Left lobe of liver (tissue), 2 donors: ENCODE measurements at places on chromosomes 11 and 22. TPM values are rescaled to one million over a fixed set of nuclear protein-coding genes. Genes with fewer than 3 reads are reported as not detected.
A peak's percentile ranks its signal among the peaks of the same experiment; 100 is the strongest.

CALCA gene
- total RNA-seq: 0.73 TPM

SLCO2B1 gene
- 327 TPM for total RNA-seq

ART1 gene
- total RNA-seq: not detected

VWA5A gene
- 3.4 TPM for total RNA-seq

HIC2 gene
- total RNA-seq: 2.1 TPM

PGA4 gene
- total RNA-seq: 0.53 TPM

USP28 gene
- 11.6 TPM for total RNA-seq

TMEM191C gene
- 0.78 TPM for total RNA-seq

- DNase-seq: peak; percentile 77
Measured at GRCh38 chr22:43230971-43231723, 44.2 kb upstream of the TTLL12 start.

DNA sequence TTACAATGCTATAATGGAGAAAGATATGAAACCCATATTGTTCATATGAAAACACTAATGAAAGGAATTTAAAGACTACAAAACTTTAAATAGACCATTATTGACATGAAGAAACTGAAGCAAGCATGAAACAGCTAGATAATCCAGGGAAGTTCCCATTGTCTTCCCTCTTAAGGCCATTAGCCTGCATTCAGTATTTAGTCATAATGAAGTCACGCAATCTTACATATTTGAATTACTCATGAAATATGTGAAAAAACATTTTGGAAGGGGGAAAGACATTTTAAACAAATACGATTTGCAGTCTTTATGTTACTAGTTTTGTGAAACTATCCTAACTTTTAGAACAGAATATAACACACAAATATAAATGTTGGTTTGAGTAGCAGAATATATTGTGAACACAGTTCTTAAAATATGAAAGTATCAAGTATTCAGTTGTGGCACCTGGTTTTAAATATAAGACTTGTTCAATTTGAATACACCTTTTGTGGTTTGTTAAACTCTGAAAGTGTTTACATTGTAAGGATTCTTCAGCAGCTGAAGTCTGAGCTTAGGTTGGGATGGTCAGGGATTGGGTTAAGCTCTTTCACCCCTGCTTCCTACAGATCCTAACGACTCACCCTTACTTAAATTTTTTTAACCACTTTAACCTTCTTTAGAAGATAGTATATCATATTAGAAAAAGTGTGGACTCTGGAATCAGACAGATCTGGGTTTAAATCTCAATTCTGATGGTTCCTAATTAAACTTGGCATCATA lies 500.3 kb upstream of the TENM4 start:
- DNase-seq: no peak

- no peak for DNase-seq
Measured at GRCh38 chr11:36292311-36292722, 3.1 kb upstream of the COMMD9 start.

DNA sequence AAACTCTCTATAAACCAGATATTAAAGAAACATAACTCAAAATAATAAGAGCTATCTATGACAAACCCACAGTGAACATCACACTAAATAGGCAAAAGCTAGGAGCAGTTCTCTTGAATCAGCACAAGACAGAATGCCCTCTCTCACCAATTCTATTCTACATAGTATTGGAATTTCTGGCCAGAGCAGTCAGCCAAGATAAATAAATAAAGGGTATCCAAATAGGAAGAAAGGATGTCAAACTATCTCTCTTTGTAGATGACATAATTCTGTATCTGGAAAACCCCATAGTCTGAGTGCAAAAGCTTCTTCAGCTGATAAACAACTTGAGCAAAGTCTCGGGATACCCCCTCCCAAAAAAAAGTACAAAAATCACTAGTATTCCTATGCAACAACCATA lies 359.8 kb downstream of the LRRC4C start:
- no peak for DNase-seq

DNA sequence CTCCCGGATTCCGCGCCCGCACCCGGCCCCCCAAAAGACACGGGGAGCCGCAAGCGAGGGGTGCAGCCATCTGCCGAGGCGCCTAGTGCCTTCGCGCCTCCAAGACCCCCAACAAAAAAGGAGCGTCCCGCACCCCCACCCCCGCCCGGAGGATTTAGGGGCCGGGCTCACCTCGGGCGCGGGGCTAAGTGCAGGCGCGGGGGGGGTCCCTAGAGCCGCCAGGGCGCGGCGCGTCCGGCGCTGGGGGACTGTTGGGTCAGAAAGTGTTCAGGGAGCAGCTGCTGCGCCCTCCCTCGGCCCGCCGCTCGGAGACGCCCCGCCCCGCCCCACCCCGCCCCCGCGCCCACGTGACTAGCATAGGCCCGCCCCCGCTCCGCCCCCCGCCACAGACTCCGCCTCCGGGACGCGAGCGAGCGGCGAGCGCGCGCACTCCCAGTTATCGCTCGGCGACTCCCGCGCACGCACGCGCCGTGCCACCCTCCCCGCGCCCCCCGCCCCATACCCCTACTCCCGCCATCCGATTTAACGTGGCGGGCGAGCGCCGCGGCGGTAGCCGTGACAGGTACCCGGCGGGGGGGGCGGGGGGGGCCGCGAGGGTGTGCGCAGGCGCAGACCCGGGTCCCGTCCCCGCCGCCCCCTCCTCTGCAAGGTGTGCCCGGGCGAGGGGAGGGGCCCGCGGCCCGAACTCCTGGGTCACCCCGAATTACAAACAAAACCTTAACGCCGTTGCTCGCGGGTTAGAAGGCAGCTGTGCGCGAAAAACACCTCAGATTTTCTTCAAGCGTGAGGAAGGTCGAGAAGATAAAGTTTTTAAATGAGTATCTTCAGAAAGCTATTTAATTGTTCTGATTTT lies 56.2 kb downstream of the KCNJ4 start:
- DNase-seq: peak; percentile 88

GRCh38 chr11:66856496-66857233 lies at the start of gene LRFN4:
TSS of gene LRFN4 (plus strand) at chr11:66857064. CDS start at chr11:66857745, 681 bp downstream.
- no peak for DNase-seq

DNA sequence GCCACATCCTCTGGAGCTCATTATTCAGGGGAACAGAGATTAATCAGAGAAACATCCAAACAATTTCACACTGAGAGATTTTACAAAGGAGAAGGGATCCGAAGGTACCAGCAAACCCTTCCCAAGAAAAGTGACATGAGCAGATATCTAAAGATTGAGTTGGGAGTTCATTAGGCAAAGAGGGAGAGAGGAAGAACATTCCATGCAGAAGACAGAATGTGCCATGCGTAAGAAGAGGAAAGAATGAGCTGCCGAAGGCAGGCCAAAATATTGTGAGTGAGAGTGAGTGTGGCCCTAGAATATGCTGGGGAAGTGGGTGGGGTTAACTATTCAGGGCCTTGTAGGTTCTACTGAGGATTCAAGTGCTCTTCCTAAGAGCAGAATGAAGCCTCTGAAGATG lies 50.0 kb upstream of the LYVE1 start:
- DNase-seq: no peak

DNA sequence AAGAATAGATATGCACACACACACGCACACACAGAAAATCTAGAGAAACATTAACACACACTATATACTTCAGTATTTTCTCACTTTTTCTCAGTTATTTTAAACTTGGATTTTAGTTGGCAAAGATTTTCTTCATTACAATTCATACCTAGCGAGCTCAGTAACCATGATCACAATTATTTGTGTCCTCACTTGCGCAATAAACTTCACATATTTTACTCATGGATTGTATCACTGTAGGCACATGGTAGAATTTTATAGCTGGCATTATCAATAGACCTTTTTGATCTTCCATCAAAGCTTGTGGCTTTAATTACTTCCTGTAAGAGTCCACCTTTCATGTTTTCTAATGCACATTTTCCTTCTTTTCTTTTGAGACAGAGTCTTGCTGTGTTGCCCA lies 4.8 kb upstream of the XKR3 start:
- no peak for DNase-seq

DNA sequence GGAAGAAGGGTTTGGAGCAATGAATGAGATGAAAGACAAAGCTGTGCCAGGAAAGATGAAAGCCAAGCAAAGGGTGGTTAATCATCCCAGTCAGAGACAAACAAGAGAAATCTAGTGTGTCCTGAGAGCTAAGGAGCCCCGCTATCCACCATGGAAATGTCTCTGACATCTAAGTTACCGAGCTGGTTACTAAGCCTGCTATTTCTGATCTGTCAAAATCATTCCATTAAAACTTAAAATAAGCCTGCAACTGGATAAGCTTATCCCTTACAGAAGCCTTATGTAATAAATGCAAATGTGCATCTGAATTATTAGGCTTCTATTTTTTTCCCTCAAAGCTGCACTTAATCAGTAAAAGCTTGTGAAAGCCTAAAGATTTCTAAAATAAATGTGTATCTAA lies 22.1 kb upstream of the SESN3 start:
- no peak for DNase-seq

DNA sequence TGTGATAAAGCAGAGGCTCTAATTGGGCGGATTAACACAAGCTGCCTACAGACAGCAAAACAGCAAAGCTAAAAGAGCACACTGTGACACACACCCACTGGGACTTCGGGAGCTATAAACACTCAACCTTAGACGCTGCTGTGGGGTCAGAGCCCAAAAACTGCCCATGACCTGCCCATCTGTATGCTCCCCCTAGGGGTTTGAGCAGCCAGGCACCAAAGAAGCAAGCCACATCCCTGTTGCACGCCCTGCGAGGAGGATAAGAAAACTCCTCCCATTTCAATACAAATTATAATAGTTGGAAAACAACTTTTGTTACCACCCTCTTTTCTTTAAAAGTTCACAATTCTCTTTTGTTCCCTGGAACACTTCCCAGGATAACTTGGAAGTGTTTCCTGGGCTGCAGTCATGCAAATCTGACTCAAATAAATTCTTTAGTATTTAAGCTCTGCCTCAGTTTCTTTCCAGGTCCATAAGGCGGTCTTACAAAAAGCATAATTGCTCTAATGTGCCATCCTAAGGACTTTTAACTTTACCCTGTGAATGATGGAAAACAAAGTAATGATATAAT lies 86.4 kb downstream of the DLG2 start:
- DNase-seq: no peak

GRCh38 chr22:20747223-20747622 lies 26.7 kb upstream of the SERPIND1 start:
- DNase-seq: no peak

GRCh38 chr22:37418627-37419369 lies 8.5 kb downstream of the ELFN2 start:
- DNase-seq: no peak

- DNase-seq: no peak
Measured at GRCh38 chr11:75625991-75626888, 42.6 kb downstream of the MAP6 start.

DNA sequence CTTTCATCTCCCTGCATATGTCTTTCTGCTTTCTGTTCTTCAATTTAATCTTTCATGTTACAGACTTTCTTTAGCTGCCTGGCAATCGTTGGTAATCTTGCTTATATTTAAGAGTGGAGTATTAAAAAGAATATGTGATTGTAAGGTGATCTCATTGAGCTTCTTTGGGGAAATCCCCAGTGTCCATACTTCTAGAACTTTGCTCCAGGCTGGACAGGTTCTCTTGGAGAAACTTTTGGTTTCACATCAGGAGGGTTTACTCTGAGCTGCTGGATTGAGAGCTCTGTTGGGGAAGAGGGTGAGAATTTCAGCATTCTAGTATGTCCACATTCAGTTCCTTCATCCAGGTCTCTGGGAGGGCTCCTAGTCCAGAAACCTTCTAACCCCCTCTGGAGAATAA lies 16.1 kb downstream of the LRRC75B start:
- no peak for DNase-seq

DNA sequence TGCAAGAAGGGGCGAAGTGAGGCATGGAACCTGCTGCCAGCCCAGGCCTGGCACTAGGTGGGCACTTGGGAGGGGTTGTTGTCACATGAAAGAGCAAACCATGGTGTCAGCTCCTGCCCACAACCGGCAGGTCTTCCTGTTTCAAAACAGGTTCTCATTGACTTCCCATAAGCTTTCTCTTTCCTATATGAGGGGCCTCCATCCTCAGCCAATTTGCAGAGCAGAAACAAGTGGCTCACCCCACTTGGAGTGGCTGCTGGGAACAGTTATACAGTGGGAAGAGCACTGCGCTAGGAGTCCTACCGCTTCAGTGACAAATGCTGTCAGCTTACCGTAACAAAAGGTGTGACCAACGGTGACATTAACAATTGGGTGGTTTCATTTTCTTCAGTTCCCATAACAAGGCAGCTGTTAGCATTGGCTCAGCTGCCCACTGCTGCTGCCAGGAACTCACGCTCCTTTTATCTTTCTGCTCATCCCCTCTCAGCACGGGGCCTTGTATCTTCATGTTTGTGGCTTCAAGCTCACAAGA lies 10.2 kb upstream of the SSTR3 start:
- no peak for DNase-seq

GRCh38 chr11:20235164-20235563 lies 74.9 kb upstream of the DBX1 start:
- DNase-seq: no peak

DNA sequence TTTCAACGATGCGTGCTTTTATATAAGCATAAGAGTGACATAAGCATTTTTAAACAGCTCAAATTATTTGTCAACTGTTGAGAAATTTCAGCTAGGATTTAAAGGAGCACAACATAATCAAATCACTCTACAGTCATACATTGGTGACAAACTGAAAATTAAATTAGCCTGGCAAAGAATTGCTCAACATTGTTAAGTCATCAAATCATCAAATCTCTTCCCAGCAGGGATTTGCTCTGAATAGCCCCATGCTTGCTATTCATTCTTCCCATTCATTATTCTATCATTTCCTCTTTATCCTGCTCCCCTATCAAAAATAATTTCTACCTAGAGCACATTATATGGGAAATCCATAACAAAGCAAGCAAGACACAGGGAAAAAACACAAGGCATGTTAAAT lies 198.7 kb upstream of the LUZP2 start:
- no peak for DNase-seq

DNA sequence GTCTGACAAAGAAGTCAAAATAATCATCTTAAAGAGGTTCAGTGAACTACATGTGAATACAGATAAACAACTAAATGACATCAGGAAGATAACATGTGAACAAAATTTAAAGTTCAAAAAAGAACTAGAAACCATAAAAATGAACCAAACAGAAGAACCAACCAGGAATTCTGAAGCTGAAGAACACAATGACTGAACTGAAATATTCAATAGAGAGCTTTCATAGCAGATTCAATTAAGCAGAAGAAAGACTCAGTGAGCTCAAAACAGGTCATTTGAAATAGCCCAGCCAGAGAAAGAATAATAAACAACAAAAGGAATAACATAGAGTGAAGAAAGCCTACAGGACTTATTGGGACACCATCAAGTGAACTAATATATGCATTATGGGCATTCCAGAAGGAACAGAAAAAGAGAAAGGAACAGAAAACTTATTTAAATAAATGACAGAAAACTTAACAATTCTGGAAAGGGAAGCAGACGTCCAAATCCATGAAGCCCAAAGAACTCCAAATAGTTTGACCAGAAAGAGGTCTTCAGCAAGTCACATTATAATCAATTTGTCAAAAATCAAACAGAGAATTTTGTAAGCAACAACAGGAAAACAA lies 11.0 kb upstream of the SLC36A4 start:
- DNase-seq: no peak

DNA sequence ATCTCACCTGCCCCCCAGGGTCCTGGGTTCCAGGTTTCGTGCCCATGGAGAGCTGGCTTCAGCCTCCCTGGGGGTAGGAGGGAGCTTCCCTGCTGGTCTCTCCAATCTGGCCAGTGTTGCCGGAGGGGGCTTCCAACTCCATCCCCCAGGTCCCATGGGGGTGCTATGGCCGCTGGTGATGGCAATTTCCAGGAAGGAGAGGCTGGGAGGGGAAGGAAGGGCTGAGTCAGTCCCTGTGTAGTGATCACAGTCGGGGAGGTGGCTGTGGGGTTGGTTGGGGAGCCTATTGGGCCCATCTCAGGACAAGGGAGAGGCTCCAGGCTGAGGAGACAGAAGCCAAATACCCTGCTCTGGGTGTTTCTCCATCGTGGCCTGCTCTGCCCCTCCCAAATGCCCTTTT lies 5.7 kb upstream of the CDC42EP2 start:
- no peak for DNase-seq

GRCh38 chr11:68370211-68371111 lies 58.1 kb downstream of the LRP5 start:
- no peak for DNase-seq
